ENCODE measurements at places on chromosomes 1 and 21.

- DNase-seq, result no peak
These were observed 51.6 kb upstream of the HAO2 start for GRCh38 chr1:119316870-119317416.

DNA sequence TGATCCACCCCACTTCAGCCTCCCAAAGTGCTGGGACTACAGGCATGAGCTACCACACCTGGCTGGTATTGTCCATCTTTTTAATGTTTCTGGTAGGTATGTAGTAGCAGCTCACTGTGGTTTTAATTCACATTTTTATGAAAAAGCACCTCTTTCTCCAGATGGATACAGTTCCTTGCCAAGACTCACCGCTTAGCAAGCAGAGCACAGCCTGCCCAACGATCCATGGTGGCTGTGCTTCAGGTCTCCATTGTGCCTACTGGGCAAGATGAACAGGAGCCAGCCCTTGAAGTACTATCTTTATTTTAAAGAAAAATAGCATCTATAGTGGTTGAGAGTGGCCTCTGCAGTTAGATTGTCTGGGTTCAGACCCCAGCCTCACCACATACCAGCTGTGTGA is 37.6 kb upstream of the GRHL3 start:
- no peak for DNase-seq

DNA sequence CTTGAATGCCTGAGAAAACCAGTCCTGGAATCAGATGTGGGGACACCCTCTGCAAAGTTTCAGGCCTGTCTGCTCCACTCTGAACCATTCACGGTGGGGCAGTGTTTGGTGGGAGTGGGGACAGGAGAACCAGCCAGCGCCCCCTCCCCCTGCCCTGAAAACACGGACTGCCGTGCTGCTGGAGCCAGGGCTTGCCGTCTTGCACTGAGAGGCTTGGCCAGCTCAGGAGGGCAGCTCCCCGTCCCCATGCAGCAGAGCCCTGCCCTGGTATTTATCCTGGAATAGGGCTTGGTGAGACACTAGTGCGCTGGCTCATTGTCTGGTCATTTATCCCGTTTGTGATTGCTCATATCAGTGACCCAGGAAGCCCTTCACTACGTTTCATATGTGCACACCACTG is 3.9 kb downstream of the S100B start:
- DNase-seq, result no peak

GRCh38 chr1:225857256-225857655 is 24.9 kb downstream of the TMEM63A start:
- no peak for DNase-seq

DNA sequence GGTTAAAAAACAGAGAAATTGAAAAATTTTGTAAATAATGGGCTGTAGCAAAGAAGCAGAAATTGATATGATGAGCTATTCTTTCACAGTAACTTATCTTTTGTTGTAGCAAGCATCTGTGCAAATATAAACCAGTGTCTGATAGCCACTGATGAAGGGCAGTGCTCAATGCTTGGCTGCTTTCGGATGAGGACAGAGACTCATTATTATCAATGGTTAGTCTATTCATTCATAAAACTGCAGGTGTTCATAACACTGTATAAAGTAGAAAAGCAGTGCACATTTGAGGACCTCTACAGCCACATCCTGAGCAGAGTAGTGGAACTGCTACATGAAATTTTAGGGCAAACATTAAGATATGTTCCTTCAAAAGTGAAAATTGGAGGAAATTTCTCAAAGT is 107.2 kb downstream of the FAF1 start:
- DNase-seq, result no peak

GRCh38 chr1:181037386-181037785 is 3.6 kb downstream of the MR1 start:
- no peak for DNase-seq

- DNase-seq, result no peak
These were observed 670.6 kb upstream of the PKN2 start for GRCh38 chr1:88013485-88013884.

DNA sequence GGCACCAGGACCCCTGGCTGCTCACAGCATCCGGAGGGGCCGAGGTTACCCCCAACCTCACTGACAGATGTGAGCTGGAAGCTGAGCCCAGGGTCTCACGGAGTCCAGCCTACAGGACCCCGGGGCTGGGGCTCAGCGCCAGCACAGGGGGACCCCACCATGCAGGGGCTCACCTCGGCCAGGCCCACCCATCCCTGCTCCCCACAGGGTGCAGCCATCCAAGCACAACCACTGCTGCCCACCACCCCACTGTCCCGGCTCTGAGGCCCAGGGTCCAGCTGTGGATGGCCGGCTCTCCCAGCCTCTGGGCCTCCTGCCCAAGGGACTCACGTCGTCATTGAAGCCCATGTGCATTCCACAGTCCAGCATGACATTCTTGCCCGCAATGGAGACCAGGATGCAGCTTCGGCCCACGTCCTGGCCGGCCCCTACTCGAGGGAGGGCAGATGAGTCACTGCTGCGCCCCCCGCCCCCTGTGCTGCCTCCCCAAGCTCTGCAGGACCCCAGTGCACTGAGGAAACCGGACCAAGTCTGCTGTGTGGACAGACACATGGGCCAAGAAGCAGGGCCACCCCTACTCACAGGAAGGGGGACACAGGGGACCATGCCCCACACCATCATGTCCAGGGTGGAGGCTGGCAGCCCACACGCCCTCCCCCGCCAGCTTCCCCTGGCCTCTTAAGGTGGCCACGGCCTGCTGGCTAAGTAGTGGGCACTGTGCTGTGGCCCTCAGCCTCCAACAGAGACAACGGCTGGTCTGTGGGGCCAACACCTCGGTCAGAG is 3.6 kb downstream of the INTS11 start:
- DNase-seq, result no peak

DNA sequence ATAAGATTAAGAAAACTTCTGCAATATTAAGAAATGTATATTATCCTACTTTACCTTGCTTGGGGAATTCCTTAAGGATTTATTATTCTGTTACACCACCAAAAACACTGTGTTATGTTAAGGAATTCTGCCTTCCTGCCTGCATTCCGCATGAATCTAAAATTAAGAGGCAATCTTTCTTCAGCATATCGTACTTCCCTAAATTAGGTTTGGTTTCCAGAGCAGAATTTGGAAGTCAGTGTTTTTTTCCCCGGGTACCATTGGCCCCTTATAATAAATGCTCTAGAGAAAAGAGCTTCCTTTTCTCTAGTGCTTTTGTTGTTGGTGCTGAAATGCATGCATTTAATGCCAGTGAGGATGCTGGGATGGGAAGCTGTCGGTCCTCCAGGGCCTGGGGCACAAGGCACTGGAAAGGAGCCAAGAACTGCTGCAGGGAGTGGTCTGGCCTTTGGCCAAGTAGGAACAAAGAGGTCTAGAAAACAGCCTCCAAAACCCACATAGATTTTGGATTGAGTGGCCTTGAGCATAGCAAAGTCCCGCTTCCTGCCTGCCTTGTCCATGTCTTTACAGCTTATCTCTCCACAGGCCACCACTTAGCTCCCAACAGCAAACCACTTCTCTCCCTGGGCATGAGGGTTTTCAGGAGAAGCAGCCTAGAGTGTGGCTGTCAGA is 69.9 kb downstream of the RRAGC start:
- no peak for DNase-seq

DNA sequence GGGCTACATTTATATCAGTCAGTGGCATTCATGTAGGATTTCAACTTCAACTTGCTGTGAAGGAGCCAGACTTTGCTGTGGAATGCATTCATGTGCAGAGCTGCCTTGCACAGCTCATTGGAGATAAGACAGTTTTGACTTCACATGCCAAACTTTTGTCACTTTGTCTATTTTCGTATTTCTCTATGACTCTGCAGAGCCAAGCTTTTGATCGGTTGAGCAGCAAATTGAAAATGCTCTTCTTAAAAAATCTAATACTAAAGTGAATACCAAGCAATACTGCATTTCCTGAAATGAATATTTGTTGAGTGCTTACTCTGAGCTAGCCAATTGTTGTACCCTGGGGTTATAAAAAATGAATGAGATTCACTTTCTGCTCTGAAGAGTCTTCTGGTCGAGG is 388.7 kb downstream of the ST6GALNAC3 start:
- DNase-seq, result no peak

- DNase-seq, result peak; percentile 35
These were observed 56.8 kb downstream of the GLIS1 start for GRCh38 chr1:53681977-53682685.

DNA sequence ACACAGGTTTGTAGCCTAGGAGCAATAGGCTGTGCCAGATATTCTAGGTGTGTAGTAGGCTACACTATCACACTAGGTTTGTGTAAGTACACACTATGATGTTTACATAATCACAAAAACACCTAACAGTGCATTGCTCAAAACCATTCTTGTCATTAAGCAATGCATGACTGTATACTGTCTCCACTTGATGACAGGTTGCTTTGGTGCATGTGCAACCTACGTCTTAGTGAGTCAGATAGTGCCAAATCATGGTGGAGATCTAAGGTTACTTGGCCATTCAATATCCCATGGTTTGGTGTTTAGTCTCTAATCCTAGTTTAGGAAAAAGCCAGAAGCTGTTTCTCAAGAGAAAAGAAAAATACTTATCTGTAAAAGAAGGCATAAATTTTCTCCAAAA is 181.1 kb downstream of the KCNK2 start:
- no peak for DNase-seq

DNA sequence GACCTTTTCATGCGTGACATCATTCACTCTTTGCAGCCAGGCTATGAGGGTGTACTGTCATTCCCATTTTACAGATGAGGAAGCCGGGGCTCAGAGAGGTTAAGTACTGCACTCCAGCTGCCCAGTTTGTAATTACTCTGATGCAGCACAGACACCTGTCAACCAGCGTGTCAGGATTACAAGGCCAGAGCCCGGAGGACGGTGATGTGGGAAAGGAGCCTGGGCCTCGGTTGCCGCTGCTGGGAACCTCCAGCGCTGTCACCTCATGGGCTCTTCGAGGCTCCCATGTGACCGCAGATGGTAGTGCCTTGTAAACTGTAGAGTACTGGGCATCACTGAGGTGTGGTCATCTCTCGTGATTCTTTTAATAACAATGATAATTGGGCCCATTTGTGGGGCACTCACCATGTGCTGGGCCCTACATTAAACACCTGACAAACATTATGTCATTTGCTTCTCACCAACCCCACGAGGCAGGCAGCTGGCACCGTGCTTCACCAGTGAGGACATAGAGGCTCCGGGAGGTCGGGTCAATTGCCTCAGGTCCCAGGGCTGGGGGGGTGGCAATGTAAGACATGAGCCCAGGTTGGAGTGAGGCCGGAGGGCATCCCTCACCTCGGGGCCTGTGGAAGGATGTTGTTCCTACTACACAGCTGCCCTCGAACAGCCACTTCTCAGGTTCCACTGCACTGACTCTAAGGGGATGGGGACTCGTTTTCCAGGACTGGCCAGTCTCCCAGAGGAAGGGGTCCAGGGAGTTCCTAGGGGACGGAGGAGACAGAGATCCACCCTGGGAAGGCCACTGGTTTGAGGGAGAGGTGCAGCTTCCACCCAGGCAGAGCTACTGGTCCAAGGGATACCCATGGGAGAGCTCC is 42.8 kb upstream of the PADI1 start:
- no peak for DNase-seq

DNA sequence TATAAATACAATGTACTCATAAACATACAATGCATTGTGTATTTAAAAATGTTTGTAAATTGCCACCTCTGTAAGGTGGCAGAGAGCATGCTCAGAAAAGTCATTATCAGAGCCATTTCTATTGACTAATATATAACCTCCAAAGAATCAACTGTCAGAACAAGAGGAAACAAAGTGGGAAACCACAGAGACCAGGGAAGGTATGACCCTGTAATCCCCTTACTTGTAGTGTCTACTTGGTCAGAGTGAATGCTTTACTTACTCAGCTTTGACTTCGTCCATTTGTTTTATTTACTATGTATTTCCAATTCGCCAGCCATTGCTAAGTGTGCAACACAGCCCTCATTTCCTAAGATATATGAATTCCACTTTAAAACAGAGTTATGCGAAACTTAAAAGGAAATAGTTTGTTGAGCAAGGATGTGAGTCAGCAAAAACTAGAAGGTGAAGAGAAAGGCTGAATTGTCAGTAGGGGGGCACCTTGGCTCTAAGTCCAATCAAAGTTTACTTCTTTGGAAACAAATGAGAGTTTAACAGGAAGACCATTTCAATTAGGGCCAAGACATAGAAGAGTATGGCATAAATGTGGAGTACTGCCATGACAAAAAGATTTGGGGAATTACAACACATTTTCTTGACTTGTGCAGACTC is 671.7 kb upstream of the PTBP2 start:
- DNase-seq, result no peak

GRCh38 chr21:45979651-45980050 is 1.9 kb upstream of the COL6A1 start:
- peak; percentile 10 for DNase-seq

DNA sequence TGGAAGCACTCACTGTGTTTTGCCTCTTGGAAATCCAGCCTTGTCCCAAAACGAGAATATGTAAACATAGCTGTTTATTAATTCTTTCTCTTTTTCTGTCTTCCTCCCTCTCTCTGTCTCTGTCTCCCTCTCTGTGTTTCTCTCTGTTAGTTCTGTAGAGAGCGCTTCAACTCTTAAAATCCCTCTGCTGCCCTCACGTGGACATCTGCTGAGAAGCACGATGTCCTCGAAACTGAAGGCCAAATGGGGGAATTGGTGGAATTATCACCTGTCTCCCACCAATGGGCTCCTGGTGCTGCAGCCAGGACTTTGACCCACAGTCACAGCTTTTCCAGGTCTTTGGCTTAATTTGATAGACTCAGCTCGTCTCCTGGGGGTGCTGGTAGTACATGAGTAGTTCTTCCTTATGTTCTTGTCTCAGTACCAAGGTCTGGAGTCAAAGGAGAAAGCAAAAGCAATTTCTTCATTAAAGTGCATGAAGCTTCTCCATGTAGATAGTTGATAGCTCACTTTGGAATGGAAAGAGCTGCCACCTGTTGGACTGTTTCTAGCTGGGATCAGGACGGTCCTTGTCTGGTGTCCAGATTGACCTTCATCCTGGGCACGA is 5.5 kb upstream of the GBP6 start:
- DNase-seq, result peak; percentile 72

DNA sequence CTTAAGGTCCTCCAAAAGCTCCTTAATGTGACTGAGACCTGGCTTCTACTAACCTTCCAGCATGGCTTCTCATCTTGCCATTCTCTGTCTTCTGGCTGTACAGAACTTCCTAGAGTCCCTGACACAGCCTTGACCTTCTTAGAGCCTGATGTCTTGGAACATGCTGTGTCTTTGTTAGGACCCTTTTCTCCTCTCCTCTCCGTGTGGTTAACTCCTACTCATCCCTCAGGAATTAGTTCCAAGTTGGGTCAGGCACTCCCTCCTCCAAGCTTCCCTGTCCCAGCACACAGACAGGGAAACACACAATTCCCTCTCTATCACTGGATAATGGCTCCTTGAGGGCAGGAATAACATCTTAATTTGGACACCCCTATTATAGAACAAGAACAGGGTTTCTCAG is 275.4 kb upstream of the USP24 start:
- DNase-seq, result no peak

DNA sequence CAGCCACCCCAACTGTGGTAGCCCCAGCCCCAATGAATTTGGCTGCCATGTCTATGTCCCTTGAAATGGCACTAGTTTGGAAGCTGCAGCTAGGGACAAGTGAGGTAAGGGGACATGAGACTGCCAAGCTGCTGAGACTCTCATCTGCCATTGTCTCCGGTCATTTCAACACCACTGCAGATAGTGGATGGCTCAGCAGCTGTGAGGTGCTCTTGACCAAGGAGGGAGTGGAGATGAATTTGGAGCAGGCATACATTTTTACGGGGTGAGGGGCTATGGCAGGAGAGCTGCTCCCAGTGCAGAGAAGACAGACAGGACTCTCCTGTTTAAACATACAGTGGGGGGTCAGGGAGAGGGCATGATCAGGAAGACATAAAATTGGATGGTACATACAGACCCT is 315.5 kb upstream of the CAMK1G start:
- no peak for DNase-seq

- no peak for DNase-seq
These were observed 36.0 kb downstream of the CNIH4 start for GRCh38 chr1:224392411-224393249.
